ENCODE measurements at places on chromosomes 2 and 18.

- DNase-seq = no peak
Measured at GRCh38 chr2:208222351-208222750, 32.5 kb downstream of the IDH1 start.

DNA sequence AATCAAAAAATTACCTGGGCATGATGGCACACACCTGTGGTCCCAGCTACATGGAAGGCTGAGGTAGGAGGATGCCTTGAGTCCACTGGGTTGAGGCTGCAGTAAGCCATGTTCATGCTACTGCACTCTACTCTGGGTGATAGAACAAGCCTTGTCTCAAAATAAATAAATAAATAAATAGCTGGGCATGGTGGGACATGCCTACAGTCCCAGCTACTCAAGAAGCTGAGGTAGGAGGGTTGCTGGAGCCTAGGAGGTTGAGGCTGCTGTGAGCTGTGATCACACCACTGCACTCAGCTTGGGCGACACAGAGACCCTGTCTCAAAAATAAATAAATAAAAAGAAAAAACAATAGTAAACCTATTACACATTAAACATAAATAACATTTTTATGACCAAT is 3.0 kb downstream of the AP1S3 start:
- no peak for DNase-seq

DNA sequence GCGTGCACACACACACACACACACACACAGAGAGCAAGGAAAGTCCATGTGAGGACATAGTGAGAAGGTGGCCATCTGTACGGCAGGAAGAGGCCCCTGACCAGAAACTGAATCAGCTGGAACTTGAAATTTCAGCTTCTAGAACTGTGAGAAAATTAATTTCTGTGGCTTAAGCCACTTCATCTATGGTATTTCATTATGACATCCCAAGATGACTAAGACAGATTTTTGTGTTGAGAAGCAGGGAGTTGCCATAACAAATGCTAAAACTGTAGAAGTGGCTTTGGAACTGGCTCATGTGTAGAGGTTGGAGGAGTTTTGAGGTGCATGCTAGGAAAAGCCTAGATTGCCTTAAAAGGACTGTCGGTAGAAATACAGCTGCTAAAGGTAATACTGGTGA is 63.4 kb upstream of the ZBTB7C start:
- no peak for DNase-seq

- no peak for DNase-seq
Measured at GRCh38 chr2:199042660-199043379, 414.9 kb downstream of the SATB2 start.

GRCh38 chr2:33145459-33145858 is 198.7 kb downstream of the LTBP1 start:
- no peak for DNase-seq

DNA sequence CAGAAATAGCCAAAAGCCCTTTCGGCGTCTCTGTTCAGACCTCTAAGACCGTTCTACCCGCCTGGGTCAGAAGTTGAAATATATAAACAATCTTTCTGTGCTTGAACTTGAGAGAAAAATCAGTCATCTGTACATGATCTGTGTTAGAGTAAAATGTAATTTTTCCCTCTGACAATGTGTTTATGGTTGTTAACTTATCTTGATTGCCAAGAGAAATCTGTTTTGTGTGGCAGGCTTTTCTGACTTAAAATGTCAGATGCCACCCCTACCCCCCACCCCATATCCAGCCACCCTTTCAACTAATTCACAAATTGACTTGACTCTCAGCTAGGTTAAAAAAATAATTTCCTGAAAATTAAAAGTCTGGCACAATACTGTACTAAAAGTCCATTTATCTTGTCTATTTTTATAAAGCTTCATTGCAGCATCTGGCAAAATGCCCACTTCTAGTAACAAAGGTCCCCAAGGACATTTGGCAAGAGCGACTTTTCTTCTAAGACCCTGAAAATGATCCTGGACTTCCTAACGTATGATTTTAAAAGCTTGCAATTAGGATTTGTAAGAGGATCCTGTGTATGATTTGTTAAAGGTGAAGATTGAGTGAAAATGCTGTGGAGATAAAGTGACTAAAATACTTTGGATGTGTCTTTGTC is 304.2 kb downstream of the EPHA4 start:
- DNase-seq = no peak

DNA sequence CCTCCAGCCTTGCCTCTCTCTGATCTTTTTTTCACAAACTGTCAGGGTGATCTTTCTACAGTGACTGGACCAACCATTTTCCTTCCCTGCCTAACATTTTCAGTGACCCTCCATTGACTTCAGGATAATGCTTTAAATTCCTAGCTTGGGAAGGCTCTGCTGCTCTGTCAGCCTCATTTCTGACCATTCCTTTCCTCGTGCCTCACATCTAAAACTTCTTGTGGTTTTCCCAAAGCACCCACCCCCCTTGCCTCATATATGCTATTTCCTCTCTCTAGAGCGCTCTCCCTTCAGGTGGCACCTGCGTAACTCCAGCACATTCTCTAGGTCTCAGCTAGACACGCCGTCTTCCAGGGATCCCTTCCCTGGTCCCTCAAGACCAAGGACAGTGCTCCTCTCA is 37.2 kb downstream of the DRC1 start:
- no peak for DNase-seq

GRCh38 chr2:221042926-221043325 is 529.2 kb downstream of the EPHA4 start:
- DNase-seq = no peak

GRCh38 chr18:78418379-78418778 is 561.2 kb upstream of the SALL3 start:
- no peak for DNase-seq

GRCh38 chr2:147689220-147689909 is 155.5 kb upstream of the ACVR2A start:
- DNase-seq = no peak
